Left kidney (tissue), 8 donors: ENCODE measurements at places on chromosomes 16 and 17. TPM values are rescaled to one million over a fixed set of nuclear protein-coding genes. Genes with fewer than 3 reads are reported as not detected.

DNA sequence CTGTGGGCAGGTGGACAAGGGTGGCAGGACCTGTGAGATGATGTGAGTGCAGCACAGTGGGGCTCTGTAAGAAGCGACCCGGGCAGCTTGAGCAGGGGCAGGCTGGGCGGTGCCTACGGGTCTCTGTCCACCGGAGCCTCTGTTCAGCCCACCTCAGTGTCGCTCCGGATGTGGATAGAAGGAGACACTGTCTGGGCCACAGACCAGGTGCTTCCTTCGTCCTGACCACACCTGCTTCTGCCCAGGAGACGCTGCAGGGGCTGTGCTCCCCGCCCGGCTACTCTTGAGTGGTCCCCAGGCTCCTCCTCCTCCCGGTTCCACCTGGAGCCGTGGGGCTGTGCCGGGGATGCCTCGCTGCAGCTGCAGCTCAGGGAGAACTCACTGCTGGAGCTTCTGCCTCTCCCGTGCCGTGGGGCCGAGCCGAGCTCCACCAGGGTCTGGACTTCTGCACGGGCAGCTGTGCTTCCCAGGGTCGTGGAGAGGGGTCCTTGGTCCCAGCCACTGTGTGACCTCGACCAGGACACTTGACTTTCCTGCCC lies 21.5 kb downstream of the METRNL start:
- no peak for DNase-seq

DNA sequence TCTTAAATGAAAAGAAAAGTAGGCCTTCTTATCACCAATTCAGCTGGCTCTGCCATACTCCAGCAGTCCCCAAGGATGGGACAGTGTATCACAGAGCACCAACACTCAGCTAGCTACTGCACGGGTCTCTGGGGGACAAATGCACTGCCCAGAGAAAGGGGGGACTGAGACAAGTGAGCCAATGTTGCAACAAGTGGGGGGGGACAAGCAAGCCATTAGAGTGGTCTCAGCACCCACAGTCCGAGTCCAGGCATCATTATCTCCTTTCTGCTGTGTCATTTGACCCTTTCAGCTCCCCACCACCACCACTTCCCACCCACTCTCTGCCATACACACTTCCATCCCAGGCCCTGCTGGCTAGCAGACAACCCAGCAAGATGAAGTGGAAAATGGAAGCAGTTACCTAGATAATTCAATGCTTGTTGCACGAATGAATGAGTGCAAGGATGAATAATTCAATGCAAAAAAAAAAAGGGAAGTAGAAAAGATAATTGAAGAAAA lies 7.0 kb downstream of the TMEM132E start:
- DNase-seq, result no peak

- no peak for DNase-seq
Measured at GRCh38 chr16:28900601-28901000, 22.3 kb downstream of the ATP2A1 start.

GRCh38 chr17:81831957-81832607 lies 1.0 kb downstream of the MCRIP1 start:
- DNase-seq, result no peak

DNA sequence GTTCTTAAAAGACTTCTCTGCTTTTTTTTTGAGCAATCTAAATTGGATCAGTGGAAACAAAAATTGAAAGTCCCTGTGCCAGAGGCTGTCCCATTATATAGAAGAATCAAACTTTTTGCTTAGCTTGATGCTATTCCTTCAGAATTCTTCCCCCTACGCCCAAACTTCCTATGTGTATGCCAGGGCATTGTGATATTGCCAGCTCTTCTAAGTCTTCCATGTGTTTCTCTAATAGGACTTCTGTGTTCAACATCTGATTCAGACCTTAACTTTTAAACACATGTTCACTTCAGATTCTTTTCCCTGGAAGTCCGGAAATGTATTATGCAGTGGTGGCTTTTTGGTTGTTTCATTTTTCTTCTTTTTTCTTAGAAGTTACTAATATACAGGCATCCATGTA lies 18.7 kb downstream of the PTRH2 start:
- no peak for DNase-seq

- no peak for DNase-seq
Measured at GRCh38 chr17:57092779-57093178, 7.7 kb downstream of the AKAP1 start.

DNA sequence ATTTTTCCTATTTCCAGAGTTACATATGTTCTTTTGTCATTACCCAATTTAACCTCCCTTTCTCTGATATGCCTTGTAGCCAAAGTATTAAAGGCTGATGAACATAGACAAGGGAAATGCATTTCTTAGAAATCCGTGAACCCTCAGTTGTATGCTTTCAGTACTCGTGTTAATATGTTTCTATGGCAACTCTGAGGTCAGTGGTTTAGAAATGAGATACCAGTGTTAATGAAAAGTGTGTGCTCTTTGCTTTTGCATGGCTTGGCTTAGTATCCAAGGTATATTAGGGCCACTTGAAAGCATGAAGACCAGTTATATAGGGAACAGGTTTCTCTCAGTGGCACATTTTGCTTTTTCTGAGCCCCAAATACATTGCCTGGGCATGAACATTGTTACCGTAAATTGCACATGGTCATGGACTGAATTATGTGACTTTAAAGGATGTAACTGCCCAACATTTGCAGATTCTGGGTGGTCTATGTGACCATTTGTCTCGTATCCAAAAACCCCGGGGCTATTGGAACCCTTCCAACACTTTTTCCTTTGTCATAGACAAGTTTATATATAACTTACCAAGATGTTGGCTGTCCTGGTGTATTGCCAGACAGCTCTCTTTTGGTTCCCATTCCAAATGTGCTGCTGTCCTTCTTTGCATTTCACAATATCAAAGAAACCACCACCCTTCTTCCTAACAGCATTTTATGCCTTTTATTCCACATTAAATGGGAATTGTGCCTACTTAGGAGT lies 17.5 kb downstream of the ABHD15 start:
- no peak for DNase-seq

The KARS1 gene
- polyA plus RNA-seq, result 143 TPM

The AIPL1 gene
- polyA plus RNA-seq, result 0.07 TPM

The HAP1 gene
- polyA plus RNA-seq, result 1.3 TPM

The PLA2G10 gene
- 0.88 TPM for polyA plus RNA-seq
